ENCODE measurements at places on chromosomes 13 and 19. TPM values are rescaled to one million over a fixed set of nuclear protein-coding genes. Genes with fewer than 3 reads are reported as not detected.

CYP4F22 gene
- total RNA-seq, result not detected

- DNase-seq, result no peak
Observed at GRCh38 chr13:62088165-62088564, 672.5 kb upstream of the PCDH20 start.

DNA sequence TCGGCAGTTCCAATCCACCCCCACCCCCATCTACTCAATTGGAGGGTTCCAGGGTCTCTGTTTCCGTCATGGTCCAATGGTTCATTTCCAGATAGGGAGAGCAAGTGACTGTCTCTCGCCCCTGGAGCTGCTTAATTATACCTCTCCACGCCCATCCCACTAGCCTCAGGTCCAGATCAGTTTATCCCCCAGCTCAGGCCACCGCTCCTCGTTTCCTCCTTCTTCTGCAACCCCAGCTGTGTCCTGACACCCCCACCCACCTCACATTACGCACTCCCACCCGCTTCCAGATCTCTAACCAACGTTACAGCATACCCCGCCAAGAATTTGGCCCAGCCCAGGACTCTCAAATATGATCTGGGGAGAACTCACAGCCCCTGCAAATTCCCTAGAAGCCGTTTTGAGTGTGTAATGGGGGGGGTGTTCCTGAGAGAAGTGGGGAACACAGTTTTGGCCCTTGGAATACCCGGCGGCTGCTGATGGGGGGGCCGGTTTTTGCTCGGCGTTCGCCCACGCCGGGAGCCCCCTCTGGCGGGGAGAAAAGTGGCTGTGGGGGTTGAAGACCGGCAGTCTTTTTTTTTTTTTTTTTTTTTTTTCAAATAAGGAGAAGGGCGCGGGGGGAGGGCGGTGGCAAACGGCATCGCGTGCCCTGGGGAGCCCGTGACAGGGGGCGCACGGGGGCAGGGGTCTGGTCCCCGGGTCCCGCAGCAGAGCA lies 1.7 kb upstream of the PDE4A start:
- peak; percentile 68 for DNase-seq

ZNF256 gene
- total RNA-seq, result 23.2 TPM

DNA sequence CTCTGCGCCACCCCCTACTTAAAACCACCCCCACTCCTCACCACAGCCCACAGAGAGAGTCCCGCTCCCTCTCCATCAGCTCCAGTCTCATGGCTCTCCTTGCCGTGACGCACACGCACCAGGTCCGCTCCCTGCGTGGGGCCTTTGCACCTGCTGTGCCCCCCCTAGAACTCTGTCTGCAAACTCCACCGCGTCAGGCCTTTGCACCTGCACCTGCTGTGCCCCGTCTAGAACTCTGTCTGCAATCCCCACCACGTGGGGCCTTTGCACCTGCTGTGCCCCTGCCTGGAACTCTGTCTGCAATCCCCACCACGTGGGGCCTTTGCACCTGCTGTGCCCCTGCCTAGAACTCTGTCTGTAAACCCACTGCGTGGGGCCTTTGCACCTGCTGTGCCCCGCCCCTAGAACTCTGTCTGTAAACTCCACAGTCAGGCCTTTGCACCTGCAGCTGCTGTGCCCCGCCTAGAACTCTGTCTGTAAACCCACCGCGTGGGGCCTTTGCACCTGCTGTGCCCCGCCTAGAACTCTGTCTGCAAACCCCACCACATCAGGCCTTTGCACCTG lies 4.2 kb downstream of the SHC2 start:
- no peak for DNase-seq

ZNF841 gene
- 18.3 TPM for total RNA-seq

DNA sequence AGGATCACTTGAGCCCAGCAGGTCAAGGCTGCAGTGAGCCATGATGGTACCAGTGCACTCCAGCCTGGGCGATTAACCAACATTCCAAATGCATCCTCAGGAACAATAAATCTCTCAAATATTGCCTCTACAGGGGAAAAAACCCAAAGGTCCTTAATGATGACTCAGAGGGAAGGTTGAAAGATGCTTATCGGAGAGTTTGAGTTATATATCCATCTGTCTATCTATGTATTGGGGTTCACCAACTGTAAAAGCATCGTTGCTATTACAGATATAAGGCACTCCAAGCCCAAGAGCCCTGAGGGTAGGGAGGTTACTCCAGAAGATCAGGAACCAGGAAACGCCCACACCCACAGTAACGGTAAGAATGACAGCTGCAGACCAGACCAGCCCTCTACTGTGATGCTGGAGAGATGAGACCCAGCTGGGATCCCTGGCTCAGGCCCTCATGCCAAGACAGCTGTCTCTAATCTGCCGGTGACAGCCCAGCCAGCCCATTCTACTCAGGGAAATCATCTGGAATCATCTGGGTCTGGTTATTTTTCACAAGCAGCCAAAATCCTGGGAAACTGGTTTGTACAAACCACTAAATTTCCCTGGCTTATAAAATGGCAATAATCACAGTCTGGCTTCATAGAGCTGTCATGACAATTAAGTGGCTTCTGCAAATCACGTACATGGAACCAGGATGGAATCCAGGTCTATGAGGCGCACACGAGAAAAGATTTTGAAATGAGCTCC lies 23.8 kb downstream of the TEX101 start:
- DNase-seq, result no peak
